ENCODE measurements at places on chromosomes 2 and 18.

GRCh38 chr18:8301427-8302172, 307.6 kb upstream of the RAB12 start:
- no peaks in the 10 kb centered on the region for H3K27me3 ChIP-seq
- no peaks in the 10 kb centered on the region for H3K4me1 ChIP-seq
- H3K36me3 ChIP-seq, result no peaks in the 10 kb centered on the region
- no peak overlapping the region for H3K27ac ChIP-seq
- no peak for DNase-seq

DNA sequence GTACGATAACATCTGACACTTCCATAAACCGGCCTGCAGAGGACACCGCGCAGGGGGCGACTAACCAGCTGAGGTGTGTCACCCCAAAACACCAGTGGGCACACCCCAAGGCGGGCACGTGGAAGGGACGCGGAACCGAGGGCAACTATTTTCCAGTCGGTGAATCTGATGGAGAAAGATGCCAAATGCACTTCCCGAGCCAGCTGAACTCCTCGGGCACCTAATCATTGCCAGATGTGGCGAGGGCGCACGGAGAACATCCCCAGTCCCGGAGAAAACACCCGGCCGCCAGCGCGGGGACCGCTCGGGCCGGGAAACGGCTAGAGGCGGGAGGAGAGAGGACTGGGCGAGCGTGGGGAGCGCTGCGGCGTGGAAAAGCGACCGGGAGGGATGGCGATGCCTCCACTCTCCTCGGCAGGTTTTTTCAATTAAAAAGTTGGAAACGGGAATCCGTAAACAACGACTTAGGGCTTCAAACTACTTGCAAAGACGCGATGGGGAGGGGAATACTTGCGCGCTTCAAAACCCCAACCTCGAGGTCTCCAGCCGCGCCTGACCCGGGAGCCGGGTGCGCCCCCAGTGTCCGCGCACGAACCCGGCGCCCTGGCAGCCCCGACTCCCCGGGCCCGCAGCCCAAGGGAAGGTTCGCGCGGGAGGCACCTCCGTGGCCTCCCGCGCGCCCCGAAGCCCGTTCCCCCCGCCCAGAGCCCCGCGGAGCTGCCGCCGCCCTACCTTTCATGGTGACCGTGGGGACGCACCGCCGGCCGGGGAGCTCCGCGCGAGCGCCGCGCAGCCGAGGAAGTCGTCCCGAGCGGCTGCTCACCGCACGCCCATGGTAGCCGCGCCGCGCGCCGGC, 497 bp downstream of the COLEC12 start:
- H3K27ac ChIP-seq, result no peak overlapping the region
- H3K4me3 ChIP-seq, result no peak overlapping the region
- DNase-seq, result no peak

- peak overlapping the region; percentile 77 for H3K4me3 ChIP-seq
- H3K4me1 ChIP-seq, result peaks cover 49% of the 10 kb centered on the region
- H3K36me3 ChIP-seq, result no peaks in the 10 kb centered on the region
Measured at GRCh38 chr2:237673130-237674001, 46.0 kb downstream of the LRRFIP1 start.

GRCh38 chr2:120525056-120526046, 179.4 kb downstream of the INHBB start:
- no peaks in the 10 kb centered on the region for H3K4me1 ChIP-seq
- DNase-seq, result no peak
- H3K4me3 ChIP-seq, result no peak overlapping the region
- peaks cover 69% of the 10 kb centered on the region for H3K27me3 ChIP-seq

DNA sequence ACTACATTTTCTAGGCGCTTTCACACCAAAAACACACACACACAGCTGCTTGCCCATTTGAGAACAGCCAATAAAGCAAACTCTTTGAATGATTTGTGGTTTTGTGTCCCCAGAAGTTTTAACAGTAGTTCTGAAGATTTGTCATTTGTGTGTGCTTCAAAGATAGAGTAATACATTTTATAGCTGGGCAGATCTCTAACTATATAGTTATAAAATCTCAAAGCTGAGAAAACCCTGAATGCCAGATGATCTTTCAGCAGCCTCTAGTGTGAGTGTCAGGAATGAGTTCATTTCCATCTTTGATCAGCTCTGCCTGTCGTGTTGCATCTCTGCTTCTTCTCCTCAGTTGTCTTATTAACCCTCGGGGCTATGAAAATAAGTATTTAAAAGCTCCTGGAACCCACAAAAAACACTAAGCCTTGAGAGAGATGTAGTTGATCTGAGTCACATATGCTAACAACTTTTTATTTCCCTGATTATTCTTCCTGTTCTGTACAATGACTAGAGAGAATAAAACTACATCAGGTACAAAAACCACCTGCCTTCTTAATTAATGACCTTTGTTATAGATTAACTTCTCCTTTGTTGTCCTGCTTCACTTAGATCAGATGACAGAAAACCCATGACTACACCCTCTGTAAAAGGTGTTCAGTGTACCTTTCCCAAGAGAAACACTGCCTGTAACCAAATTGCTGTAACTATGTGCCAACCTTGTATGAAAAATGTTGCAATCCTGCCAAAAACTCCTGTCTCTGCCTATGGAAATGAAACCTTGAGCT, 30.0 kb upstream of the SLC3A1 start:
- no peak overlapping the region for H3K4me3 ChIP-seq
- peaks cover 8% of the 10 kb centered on the region for H3K4me1 ChIP-seq
- DNase-seq, result no peak
- H3K27ac ChIP-seq, result no peak overlapping the region

DNA sequence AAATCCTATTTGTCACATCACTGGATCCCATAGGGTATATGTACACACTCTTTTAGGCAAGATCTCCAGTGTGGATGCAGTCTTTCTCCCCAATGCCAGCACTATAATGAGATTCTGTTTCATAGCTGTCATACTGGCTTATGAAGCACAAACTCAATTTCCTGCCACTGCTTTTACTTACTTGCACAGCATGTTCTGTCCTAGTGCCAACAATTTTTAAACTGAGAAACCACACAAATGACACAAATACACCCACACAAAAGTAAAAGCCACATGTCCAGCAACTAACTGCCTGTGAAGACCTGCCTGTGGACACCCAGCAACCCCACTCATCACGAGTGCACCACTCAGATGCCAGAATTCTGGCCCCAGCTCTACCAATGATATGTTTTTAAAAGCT, 29.6 kb upstream of the RNU4ATAC start:
- peaks cover 52% of the 10 kb centered on the region for H3K36me3 ChIP-seq
- no peak overlapping the region for H3K27ac ChIP-seq
- no peak overlapping the region for H3K4me3 ChIP-seq

GRCh38 chr2:2793925-2794560, 463.0 kb upstream of the MYT1L start:
- no peaks in the 10 kb centered on the region for H3K36me3 ChIP-seq
- DNase-seq, result no peak
- peaks cover 6% of the 10 kb centered on the region for H3K27me3 ChIP-seq
- no peak overlapping the region for H3K4me3 ChIP-seq
- H3K27ac ChIP-seq, result no peak overlapping the region
- H3K4me1 ChIP-seq, result no peaks in the 10 kb centered on the region

DNA sequence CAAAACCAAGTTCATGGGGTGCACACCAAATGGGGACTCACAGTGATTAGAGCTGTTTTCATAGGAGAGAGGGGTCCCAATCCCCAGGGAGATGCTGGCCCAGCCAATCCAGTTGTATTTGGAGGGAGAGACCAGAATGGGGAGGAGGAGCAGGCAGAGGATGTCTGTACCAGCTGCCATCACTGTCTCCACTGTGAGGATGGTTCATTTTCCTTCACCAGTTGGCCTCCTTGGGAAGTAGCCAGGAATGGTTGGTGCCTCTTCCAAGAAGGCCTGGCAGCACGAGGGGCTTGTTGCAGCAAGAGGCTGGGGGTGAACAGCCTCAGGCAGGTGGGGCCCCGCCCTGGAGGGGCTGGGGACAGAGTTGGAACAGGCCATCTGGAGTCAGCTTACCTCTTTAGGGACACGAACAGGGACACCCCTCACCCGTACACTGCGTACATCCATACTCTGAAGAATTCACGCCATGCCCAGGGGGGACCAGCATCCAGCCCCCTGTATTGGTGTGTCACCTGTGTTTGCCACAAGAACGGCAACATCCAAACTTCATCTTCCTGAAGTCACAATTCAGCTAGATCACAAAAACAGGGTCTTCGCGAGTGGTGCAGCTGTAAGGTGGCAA, 161.7 kb upstream of the ZNF236 start:
- H3K4me3 ChIP-seq, result no peak overlapping the region
- H3K36me3 ChIP-seq, result no peaks in the 10 kb centered on the region
- no peak overlapping the region for H3K27ac ChIP-seq
- peaks cover 15% of the 10 kb centered on the region for H3K4me1 ChIP-seq
- H3K27me3 ChIP-seq, result peaks cover 31% of the 10 kb centered on the region
- DNase-seq, result no peak

DNA sequence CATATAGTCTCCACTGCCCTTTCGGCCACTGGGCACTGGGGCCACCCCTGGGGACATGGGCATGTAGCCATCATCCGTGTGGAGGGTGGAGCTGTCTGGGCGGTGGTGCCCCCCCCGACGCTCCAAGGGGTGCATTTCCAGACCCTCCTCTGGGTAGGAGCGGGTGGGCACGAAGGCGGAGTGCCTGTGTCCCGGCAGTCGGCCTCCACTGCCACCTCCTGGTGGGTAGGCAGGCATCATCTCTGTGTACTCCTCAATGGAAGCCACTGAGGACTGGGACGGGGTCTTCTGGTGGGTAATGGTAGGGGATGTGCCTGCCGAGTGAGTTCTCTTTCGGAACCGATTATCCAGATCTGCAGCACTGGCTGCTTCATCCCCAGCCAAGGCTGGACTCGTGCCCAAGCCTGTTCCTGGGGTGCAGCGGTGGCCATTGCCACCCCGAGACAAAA, 2.8 kb downstream of the IRS1 start:
- DNase-seq, result peak; percentile 25
- H3K27ac ChIP-seq, result peak overlapping the region; percentile 67
- peaks cover 3% of the 10 kb centered on the region for H3K27me3 ChIP-seq
- H3K4me3 ChIP-seq, result peak overlapping the region; percentile 85

Data from activated naive CD4-positive, alpha-beta T cell treated with anti-CD3 and anti-CD28 coated beads, Interleukin-2, amount 10 ng/mL, durations not matched to agents 7 days and 5 days (primary cell).